ENCODE measurements at places on chromosomes 11 and 22. TPM values are rescaled to one million over a fixed set of nuclear protein-coding genes. Genes with fewer than 3 reads are reported as not detected.

Gene P2RX3
- total RNA-seq: not detected

Gene PATE4
- not detected for total RNA-seq

Gene FGF3
- not detected for total RNA-seq

Gene SH3BP1
- total RNA-seq: 6.1 TPM

Gene TMEM191C
- total RNA-seq: 0.67 TPM

Gene CCDC73
- 0.02 TPM for total RNA-seq

Gene KDM4E
- not detected for total RNA-seq

Gene PLAAT2
- total RNA-seq: not detected

Gene PPP2R1B
- 35.4 TPM for total RNA-seq

Data from SJCRH30 (cell line).